ENCODE measurements at places on chromosomes 5 and 9. TPM values are rescaled to one million over a fixed set of nuclear protein-coding genes. Genes with fewer than 3 reads are reported as not detected.

The SLC6A3 gene
- not detected for total RNA-seq

GRCh38 chr5:72234265-72234700, 85.8 kb downstream of the MRPS27 start:
- no peak for DNase-seq

- DNase-seq = no peak
Measured at GRCh38 chr5:133081036-133081435, 29.2 kb downstream of the HSPA4 start.

DNA sequence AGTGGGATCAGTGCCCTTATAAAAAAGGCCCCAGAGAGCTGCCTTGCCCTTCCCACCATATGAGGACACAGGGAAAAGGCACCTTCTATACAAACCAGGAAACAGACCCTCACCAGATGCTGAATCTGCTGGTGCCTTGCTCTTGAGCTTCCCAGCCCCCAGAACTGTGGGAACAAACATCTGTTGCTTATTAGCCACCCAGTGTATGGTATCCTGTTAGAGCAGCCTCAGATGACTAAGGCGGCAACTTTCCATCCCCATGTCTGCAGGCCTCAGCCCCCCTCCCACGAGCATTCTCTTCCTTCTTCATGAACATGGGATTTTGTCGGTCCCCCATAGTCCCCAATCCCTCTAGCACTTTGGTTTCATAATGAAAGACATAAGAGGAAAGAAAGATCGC, 202.5 kb upstream of the GAS1 start:
- DNase-seq = no peak

GRCh38 chr5:1356873-1357787, 12.2 kb upstream of the CLPTM1L start:
- no peak for DNase-seq

GRCh38 chr5:40904205-40904993, 4.9 kb upstream of the C7 start:
- DNase-seq = peak; percentile 85

- DNase-seq = no peak
Measured at GRCh38 chr5:147887026-147887627, 8.6 kb downstream of the SCGB3A2 start.

DNA sequence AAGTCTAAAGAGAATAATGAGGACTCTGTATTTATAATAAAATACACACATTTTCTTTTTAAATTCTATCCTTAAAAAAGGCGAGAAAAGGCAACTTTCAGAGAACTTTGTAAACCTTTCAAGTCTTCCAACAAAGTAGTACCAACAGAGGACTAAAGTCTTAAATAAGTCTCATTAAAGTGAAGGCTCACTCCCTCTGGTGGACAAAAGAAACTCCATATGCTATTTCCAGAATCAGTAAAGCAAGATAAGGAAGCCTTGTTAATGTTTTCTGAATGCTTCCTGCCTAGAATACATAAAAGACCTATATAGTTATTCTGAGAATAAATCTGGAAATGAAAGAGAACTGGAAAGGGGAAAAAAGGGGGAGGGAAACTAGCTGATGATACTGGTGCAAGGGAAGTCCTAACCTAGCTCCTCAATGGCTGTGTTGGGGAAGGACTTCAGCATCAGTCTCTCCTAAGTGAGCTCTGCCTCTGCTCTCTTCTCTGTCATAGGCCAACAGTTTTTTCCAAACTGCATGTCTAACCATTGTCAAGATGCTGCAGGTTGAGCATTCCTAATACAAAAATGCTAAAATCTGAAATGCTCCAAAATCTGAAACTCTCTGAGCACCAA, 7.2 kb downstream of the HMGCS1 start:
- DNase-seq = peak; percentile 33

GRCh38 chr9:100028201-100028784, 70.5 kb downstream of the ERP44 start:
- DNase-seq = peak; percentile 75

DNA sequence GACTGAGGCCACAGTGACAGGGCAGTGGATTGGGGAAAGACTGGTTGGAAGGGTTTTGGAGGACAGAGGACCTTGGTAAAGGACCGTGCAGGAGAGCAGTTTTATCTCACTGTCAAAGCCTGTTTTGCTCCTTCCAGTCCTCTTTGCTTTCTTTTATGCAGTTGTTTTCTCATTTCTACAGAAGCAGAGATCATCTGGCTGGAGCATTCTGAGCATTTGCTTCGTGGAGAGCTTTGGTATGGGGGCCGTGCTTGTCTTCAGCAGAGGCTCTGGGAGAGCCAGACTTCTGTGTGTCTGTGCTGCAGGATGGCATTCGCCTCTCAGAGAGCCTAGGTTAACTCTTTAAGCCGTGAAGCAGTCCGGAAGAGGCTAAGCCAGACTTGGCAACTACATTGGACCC, 171.8 kb upstream of the TUT7 start:
- DNase-seq = no peak

GRCh38 chr9:11933926-11934325, 759.3 kb upstream of the TYRP1 start:
- DNase-seq = no peak

DNA sequence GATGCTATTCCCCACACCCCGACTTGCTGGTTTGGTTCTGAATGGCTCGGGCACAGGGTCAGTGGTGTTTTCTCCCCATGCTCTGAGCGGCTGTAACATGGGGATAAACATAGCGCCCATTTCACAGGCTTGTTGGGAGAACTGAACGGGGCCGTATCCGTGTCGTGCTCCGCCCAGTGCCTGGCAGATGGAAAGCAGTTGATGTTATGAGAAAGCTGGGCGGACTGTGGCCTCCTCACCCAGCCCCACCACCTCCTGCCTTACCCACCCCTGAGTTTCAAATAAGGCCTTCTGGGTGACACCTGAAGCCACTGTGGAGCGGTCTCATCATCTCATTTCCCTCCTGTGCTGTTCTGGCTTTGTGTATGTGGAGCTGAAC, 14.5 kb downstream of the ORM2 start:
- no peak for DNase-seq
